ENCODE measurements at places on chromosomes 2 and 18.

DNA sequence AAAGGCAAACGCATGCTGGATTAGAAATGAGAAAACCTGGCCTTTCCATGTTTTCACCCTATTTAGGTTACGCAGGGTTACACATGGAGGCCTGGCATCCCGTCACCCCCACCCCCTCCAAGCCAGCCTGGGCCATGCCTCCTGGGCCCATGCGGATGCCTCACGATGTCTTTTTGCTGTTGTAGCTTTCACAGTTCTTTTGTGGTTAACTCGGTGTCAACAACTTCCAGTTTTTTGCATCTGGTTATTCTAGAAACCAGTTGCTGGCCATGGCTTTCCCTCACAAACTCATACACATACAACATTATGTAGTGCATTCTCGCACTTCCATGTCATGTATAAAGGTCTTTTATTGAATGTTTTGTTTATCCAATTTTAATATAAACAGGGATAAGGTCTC, 204.9 kb upstream of the PXDN start:
- no peak for DNase-seq

DNA sequence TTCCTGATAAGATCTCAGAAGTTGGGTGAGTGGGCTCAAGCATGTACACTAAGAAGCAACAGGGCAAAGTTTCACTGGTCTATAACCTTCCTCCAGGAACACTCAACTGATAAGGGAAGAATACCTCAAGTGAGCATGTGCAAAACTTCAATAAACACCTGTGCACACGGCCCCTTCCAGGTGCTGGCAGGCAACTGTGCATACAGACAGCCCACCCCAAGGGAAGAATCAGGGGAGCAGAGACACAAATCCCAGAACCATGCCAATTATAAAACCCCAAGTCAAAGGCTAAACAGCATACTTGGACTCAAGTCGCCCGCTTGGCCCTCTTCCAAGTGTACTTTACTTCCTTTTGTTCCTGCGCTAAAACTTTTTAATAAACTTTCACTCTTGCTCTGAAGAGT, 85.9 kb upstream of the RTN4 start:
- DNase-seq, result no peak

- no peak for DNase-seq
Measured at GRCh38 chr2:233919938-233920337, 2.8 kb downstream of the TRPM8 start.

GRCh38 chr18:49646873-49647272, 85.0 kb downstream of the LIPG start:
- DNase-seq, result no peak

GRCh38 chr2:31231571-31232302, 2.2 kb upstream of the EHD3 start:
- DNase-seq, result no peak

GRCh38 chr18:49227441-49228165, 232.8 kb downstream of the DYM start:
- DNase-seq, result peak; percentile 2

DNA sequence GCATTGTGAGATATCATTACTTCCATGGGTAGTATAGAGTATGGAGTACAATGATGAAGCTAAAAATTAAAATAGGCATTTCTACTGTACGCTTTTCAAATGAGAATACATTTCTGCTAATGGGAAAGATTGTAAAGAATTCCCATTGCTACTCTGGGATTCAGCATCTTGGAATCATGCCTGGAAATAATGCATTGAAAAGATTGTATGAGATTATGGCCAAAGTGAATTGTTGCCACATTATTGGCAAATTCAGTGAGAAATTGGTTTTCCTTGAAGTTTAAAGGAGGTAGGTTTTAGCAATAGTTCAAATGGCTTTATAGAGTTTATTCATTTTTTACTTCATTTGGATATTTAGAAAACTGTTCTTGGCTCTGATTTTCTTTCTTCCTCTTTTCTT, 157.9 kb downstream of the GULP1 start:
- DNase-seq, result no peak

GRCh38 chr2:69576880-69577279, 66.7 kb downstream of the AAK1 start:
- DNase-seq, result no peak

DNA sequence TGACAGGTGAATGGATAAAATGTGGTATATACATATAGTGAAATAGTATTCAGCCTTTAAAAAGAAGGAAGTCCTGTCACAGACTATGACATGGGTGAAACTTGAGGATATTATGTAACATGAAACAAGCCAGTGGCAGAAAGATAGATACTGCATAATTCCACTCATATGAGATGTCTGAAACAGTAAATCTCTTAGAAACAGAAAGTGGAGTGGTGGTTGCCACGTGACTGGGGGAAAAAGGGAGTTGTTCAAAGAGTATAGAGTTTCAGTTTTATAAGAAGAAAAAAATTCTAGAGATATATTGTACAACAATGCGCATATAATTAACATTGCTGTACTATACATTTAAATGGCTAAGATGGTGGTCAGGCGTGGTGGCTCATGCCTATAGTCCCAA, 178.2 kb upstream of the ATP5MC3 start:
- DNase-seq, result no peak

DNA sequence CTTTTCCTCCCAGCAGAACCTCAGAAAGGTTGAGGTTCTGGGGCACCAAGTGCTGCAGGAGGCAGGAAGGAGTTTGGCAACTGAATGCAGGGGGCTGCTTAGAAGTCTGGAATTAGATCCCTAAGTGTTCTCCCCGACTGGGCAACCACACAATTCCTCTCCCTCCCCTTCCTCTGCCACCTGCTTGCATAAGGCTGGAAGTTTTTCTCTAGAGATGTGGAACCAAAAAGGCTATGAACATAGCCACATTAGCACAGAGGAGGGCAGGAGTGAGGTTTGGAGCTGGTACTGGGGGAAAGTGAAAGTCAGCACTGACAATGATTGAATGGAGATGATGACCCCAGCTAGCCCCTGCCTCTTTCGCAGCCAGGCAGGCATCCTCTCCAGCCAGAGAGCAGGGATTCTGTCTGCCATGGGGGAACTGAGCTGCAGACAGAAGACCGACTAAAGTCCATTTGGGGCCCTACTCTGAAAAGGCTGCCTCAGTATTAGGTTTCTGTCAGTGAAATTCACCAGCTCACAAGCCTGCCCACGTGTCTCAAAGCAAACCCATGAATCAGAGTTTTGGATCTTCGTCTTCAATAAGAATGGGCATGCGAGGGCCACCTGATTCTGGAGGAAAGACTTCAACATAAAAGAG, 87.9 kb upstream of the ITGA6 start:
- no peak for DNase-seq

DNA sequence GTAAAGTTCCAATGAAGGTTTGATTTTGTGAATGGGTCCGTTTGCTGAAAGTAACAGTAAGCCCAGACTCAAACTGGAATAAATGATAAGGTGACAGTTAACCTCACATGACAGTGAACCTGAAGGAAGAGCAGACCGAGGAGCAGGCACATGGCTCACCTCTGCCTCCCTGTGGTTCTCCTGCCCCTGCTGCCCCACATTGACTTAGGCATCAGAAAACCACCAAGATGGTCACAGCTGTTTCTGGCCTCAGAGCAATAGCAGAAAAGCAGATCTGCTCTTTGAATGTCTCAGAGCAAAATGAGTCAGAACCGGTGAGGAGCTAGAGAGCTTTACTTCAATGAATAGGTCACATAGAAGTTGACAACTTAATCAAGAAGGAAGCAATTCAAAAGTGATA, 487.6 kb downstream of the METTL4 start:
- no peak for DNase-seq

DNA sequence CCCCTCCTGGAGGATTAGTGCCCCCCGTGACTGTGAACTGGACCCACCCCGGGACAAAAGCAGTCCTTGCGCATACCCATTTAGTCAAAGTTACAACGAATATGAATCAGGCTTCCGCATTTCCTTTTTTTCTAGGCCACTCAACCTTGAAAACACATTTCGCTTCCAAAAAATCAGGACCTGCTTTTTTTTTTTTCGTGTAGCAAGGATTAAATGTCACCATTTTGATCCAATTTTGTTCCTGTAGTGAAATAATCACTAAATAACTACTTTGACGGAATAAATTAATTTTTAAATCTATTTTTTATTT, 464 bp upstream of the FTCDNL1 start:
- DNase-seq, result no peak

GRCh38 chr2:147330925-147331324, 513.9 kb upstream of the ACVR2A start:
- DNase-seq, result no peak

GRCh38 chr2:12109363-12110017, 363.1 kb downstream of the LPIN1 start:
- no peak for DNase-seq

DNA sequence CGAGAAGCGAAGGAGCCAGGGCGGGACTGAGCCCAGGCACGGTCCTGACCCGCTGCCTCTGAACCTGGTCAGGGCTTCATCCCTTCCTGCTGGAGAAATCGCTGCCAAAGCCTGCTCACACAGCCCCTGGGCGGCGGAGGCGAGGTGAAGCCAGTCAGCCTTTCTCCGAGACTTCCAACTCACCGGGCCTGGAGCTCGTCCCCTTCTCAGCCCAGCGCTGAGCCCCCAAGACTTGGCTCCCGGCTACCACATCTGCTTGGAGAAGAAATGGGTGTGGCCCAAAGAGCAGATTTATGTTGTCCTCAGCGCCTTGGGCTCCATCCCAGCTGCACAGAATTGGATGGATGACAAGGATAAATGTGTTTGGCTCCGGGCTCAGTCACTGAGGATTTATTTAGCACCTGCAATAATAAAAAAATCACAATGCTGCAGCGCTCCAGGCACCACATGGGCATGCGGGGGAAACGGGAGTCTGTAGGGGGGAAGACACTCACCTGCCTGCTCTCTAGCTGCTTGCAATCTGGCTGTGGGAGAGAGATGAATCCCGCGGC, 64.9 kb downstream of the ACTR2 start:
- no peak for DNase-seq

GRCh38 chr2:230267556-230267955, 42.0 kb downstream of the SP140 start:
- no peak for DNase-seq

- no peak for DNase-seq
Measured at GRCh38 chr2:169039702-169040101, 8.6 kb upstream of the ABCB11 start.

DNA sequence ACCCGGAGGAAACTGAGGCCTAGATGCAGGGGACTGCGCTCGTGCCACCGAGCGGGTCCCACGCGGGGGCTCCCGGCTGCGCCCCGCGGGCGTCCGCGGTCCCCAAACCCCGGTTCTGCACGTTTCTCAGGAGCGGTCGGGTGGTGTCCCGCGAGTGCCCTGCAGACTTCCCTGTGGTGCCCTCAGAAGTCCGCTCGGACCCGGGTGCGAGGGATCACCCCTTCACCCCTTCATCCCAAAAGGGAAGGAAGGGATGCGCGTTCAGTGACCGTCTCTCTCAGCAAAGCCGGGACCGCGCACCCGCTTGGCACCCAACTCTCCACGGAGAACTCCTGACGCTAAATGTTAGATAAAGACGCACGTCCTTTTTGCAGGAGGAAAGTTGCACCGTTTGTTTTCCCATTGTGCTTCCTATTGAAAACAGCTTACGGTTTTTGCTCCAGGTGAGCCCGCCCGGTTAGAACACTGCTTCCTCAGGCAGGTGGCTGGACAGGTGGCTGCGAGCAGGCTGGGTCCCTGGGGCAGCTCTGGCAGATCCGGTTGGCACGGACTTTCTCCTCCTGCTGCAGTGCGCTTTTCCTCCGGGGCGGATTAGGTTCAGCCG, 779 bp downstream of the DGKD start:
- DNase-seq, result no peak

GRCh38 chr18:58021504-58021903, 22.5 kb upstream of the NEDD4L start:
- no peak for DNase-seq

DNA sequence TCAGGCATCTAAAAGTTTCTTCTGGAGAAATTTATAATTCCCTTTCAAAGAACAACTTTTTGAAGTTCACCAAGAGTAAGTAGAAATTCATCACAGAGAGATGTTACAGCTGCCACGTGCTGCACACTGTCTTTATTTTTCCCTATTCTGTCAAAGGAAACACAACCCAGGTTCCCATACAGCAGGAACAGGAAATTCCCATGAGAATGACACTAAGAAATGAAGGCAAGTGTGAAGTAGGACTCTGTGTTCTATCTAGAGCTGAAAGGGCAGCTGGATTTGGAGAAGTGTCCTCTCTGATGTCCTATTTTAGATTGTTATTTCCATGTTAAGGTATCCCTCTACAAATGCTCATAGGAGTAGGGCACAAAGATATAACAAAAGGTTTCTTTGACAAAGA, 58.8 kb downstream of the PID1 start:
- no peak for DNase-seq

DNA sequence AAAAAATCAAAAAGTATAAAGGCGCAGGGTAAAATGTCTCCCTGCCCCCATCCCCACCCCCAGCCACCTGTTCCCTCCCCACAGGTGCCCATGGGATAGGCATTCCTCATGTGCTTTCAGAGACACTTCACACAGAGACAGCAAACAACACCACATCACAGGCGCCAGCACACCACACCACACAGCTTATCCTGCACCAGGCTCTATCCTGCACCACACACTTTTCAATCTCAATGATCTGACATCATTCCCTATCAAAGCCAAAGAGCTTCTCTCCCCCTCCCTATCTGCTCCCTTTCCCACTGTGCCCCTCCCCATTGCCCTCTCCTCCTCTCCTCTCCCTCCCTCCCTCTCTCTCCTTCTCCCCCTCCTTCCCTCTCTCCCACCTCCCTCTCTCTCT, 15.5 kb downstream of the FAM178B start:
- DNase-seq, result no peak

DNA sequence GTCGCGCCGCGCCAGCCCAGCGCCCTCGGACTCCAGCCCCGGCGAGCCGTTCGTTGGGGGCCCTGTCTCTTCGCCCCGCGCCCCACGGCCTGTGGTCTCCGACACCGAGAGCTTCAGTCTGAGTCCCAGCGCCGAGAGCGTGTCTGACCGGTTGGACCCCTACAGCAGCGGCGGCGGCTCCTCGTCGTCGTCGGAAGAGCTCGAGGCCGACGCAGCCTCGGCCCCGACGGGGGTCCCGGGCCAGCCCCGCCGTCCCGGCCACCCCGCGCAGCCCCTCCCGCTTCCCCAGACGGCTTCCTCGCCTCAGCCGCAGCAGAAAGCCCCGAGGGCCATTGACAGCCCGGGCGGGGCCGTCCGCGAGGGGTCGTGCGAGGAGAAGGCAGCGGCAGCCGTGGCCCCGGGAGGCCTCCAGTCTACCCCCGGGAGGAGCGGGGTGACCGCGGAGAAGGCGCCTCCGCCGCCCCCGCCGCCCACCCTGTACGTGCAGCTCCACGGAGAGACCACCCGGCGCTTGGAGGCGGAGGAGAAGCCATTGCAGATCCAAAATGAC, 1.4 kb downstream of the PHLPP1 start:
- DNase-seq, result peak; percentile 53

DNA sequence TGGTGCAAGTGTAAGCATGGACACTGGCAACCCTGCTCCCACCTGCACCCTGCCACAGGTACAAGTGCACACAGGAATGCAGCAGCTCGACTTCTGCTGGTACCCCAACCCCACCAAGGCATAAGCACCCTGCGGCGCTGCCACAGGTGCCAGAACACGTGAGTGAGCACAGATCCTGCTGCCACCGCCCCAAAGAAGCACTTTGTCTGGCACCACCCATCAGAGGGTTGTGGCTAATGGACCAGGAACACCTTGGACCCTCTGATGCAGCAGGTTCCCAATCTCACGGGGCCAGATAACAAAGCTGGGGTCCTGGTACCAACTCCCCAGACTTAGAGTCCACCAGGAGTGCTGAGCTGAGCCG, 32.2 kb upstream of the SLC14A1 start:
- no peak for DNase-seq

GRCh38 chr18:48136827-48137373, 206.4 kb upstream of the SMAD2 start:
- DNase-seq, result no peak

- DNase-seq, result no peak
Measured at GRCh38 chr2:36453652-36454051, 98.1 kb downstream of the CRIM1 start.

GRCh38 chr2:12287220-12287751, 429.4 kb upstream of the TRIB2 start:
- DNase-seq, result no peak

All from effector CD4-positive, alpha-beta T cell (primary cell).